Activated T-helper 2 cell treated with anti-CD3 and anti-CD28 coated beads, Interferon-gamma antibody, Interleukin-2, Interleukin-4, amounts not matched to agents 10 μg/mL and 5 μg/mL and 100 μg/mL, durations not matched to agents 14 hours and 24 hours and 36 hours (primary cell): ENCODE measurements at places on chromosomes 2 and 18. TPM values are rescaled to one million over a fixed set of nuclear protein-coding genes. Genes with fewer than 3 reads are reported as not detected.

- no peak for DNase-seq
These were observed 68.3 kb upstream of the OTOS start for GRCh38 chr2:240208631-240209211.

DNA sequence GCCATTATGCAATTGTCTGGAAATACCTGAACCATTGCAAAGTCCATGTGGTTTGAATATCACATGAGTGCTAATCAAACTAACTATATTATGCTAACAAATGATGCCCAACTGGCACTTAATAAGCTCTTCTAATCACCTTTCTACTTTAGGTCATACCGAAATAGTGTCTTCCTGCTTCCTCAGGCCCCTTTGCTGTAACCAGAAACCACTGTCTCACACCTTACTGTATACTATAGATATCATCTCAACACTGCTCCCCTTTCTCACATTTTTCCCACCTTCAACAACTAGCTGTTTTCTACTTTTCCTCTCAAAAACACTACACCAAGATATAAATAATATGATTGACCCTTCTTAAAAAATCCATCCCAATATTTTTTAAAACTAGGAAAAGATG lies 633.9 kb downstream of the BCL11A start:
- DNase-seq = no peak

- no peak for DNase-seq
These were observed 7.8 kb downstream of the LOXHD1 start for GRCh38 chr18:46649071-46649862.

DNA sequence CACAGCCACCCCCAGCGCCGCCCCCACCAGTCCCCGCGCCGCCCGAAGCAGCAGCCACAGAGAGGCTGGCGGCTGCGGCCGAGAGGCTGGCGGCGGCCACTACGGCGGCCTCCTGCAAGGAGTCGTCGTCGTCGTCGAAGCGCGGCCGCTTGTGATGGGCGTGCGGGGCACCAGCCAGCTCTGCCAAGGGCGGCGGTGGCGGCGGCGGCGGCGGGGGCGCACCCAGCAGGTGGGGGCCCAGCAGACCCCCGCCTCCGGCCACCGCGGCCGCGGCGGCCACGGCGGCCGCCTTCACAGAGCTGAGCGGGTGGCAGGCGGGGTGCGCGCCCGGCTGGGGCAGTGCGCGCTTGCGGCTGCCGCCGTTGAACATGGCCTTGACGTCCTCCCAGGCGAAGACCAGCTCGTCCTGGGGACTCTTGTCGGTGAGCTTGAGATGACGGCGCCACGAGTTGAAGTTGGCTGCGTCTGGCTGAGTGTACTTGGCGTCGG lies 3.3 kb downstream of the SKOR2 start:
- DNase-seq = no peak

DNA sequence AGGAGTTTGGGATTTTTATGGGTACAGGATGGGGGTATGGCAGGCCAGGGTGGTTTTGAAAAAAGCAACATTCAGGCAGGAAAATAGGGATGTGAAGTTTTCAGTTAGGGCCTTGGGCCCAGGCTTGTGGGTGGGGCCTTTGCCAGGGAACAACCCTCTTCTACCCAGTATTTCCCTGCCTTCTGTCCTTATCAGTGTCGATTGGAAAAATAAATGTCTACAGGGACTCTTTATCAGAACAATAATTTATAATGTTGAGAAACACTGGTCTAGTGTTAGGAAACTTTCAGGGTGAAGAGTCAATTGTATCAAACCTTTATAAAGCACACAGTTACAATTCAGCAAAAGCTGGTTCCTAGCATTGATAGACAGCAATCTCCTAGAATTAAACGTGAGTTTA lies 214.1 kb upstream of the NABP1 start:
- no peak for DNase-seq

The AQP12A gene
- not detected in 2 replicates for total RNA-seq

DNA sequence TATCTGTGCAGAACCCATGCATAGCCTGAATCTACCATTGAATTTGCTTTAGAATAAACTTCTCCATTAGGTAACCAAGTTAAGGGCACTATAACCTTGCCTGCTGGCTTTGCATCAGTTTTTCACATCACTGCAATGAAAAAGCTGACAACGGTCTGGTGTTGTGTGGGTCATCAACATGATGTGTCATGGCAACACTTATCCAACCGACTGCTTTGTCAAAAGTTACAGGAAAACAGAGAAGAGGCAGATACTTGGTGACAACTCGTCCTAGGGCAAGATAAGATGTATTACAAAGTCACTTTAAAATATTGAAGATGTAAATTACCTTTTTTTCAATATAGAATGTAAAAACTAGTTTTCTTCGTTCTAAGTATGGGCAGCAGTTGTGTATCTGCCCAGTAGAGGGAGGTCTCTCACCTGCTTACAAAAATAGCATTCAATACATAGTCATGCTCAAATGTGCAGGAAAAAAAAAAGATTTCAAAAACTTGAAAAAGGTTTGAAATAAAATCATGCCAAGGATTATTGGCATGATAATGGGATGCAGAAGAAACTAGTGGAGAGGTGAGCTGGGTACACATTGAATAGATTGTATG lies 96.3 kb downstream of the EVA1A start:
- no peak for DNase-seq

DNA sequence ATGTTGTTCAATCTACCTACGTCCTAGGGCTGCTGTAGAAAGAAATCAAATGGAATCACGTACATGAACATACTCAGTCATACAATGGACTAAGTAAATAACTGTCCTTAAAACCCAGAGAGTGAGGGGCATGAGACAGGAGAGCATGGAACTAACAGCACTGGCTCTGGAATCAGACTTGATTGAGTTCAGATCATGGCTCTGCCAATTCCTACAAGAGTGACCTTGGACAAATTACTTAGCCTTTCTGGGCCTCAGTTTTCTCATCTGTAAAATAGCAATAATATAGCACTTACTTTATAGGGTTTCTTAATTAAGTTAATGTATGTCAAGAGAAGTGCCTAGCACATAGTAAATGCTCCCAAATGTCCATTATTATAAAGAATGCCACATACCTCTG lies 106.8 kb downstream of the HNRNPLL start:
- no peak for DNase-seq

The NT5C1B gene
- total RNA-seq = not detected in 2 replicates

DNA sequence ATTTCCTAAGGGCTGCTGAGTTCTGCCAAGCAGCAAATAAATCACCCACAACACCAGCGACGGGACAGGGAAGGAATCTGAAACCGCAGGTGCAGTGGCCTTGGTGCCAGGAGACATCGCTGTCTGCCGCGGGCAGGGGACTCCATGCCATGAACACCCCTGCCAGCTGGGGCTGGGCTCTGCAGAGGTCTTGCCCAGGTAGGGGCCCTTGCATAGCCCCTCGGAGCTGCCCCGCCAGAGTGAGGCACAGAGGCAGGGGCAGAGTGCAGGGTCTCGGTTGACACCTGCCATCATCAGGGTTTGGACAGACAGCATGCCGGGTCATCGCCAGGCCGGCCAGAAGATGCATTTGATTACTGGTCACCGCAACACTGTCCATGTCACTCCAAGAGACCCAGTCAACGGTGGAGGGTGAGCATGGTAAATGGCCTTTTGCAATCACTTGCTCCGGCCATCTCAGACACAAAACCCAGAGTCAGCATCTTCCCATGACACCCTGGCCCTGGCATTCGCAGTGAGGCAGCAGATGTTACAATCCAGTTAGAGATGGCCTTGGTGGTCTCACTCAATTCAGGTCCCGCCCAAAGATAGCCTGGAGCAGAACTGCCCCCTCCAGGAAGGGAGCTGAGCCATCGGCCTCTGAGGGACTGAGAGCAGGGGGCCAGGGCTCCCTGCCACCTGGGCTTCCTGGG lies 255.4 kb downstream of the NDUFA10 start:
- no peak for DNase-seq

DNA sequence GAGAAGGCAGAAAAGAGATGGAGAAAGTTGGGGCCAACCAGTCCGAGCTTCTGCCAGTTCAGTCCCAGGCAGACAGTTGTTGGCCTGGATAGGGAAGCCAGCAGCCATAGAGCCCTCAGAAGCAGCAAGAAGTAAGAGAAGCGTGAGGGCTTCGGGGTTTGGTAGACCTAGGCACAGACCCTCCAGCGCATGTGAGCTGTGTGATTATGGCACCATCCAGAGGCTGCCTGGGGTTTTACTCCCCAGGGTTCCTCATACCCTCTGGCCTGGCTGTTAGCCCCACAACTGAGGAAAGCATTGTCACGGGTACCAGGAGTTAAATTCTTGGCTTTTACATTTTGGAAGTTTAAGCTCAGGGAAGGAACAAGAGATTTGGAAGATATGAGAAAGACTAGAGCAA lies 93.7 kb upstream of the RAB6C start:
- DNase-seq = no peak

The MTERF4 gene
- 34.4 and 35.4 TPM in 2 replicates for total RNA-seq

The OXER1 gene
- total RNA-seq = 1.1 and 1.3 TPM in 2 replicates

The WBP1 gene
- 38.6 and 40.7 TPM in 2 replicates for total RNA-seq

DNA sequence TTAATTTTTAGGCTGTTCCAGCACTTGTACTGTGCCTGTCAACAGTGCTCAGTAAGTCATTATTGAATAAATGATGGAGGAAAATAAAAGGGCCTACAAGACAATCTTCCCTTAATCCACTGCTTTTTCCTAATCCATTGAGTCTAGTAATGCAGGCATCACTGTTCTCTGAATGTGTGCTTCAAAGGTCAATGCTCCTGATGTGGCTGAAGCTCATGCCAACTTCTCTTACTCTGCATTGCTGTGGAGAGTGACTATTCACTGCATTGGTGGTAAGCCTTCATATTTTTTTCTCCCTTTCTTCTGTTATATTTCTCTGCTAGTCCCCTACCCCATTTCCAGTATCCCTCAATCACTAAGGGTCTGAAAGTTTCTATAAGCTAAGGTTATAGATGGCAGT lies 31.9 kb upstream of the MYO1B start:
- DNase-seq = no peak

- DNase-seq = no peak
These were observed 189.7 kb upstream of the CDH2 start for GRCh38 chr18:28366676-28367075.

DNA sequence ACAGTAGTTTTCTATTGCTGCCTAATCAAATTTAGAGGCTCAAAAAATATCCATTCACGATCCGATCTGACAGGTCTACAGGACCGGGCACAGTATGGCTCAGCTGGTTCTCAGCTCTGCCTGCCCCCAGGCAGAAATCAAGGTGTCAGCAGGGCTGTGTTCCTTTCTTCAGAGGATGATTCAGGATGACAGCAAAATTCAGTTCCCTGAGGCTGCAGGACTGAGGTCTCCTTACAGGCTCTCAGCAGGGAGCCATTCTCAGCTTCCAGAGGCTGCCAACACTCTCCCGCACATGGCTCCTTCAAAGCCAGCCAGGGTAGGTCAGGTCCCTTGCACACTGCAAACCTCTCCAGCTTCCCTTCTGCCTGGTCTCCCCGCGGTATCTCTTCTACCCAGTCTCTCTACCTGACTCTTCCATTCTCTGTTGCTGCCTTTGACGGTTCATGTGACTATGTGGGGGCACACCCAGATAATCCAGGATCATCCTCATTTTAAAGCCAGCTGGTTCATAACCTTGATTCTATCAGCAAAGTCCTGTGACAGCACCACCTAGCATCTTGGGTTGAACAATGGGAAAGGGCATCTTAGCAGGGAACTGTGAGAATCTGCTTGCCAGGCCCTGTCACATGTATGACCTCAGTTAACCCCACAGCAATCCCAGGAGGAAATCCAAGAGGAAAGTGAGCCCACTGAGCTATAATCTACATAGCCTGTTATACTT lies 50.4 kb downstream of the UXS1 start:
- no peak for DNase-seq

The NTSR2 gene
- not detected in 2 replicates for total RNA-seq

GRCh38 chr2:116511426-116511825 lies 1303.1 kb upstream of the DDX18 start:
- no peak for DNase-seq

DNA sequence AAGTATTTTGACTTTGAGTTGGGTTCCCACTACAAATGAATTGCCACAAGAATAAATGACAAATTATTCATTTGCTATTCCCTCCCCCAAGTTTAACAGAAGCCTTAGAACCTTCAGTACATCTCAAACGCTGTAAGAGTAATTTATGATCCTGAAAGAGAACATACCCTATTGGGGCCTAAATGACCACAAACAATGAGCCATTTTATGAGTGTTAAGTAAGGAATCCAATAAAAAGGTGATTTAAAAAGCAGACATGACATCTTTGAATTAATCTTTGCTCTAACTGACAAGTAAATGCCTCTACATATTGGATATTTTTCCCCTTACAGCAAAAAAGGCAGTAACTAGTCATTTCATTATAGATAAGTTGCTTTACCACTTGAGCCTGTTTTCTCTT lies 136.9 kb downstream of the NRXN1 start:
- no peak for DNase-seq

The DOK6 gene
- not detected in 2 replicates for total RNA-seq

The RNF144A gene
- 19.9 and 20.0 TPM in 2 replicates for total RNA-seq

The SERPINB4 gene
- not detected in 2 replicates for total RNA-seq

The MBP gene
- 53.7 and 54.3 TPM in 2 replicates for total RNA-seq

The SERPINB11 gene
- not detected in 2 replicates for total RNA-seq

The POMC gene
- 5.8 and 6.7 TPM in 2 replicates for total RNA-seq

DNA sequence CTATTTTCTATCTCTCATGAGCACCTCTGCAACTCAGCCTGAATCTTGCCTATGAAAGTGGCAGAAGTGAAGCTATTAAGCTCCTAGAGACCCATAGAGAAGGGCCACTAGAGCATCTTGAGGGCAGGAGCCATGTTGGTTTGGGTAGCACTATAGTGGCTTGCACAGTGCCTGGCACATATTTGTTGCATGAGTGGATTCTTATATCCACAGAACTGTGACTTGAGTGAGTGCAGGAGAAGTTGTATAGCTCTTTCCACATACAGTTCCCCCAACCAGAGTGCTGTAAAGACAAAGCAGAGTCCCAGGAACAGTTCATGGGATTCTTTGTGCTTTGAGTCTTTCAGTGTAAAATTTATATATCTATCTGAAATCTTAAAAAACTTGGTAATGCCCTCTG lies 205.5 kb upstream of the FOSL2 start:
- no peak for DNase-seq

GRCh38 chr2:220753486-220753885 lies 818.6 kb downstream of the EPHA4 start:
- DNase-seq = no peak

The ASAP2 gene
- 0.74 and 0.96 TPM in 2 replicates for total RNA-seq

- DNase-seq = no peak
These were observed 209.2 kb upstream of the STON1 start for GRCh38 chr2:48320742-48321141.

GRCh38 chr2:165191096-165191728 lies 12.6 kb downstream of the SCN3A start:
- DNase-seq = no peak

The GALNT5 gene
- total RNA-seq = not detected in 2 replicates

GRCh38 chr2:98895901-98896300 lies 40.1 kb downstream of the CRACDL start:
- DNase-seq = no peak

DNA sequence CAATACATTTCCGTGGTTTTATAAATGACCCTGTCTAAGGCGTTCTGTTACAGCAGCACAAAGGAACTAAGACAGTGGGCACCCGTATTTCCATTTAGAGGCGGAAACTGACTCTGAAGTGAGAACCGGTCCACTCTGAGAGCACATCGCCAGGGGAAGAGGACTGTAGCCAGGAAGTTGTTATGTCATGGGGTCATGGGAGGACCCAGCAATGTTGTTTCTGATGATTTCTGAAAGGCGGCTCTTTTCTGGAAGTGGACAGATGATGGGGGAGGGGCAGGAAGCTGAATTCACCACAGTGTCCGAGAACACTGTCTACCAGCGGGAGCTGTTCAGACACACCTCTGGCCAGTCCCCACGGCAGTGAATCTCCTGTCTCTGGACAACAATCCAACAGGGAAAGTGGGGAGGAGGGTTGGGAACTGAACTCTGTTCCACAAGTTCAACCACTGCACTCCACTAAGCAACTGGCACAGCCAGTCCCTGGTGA lies 2.1 kb upstream of the LRRFIP1 start:
- no peak for DNase-seq

- DNase-seq = peak; percentile 17
These were observed 136.8 kb downstream of the NEDD4L start for GRCh38 chr18:58180738-58181353.
